COLO829 (cell line): ENCODE measurements at places on chromosomes 6 and 20.

DNA sequence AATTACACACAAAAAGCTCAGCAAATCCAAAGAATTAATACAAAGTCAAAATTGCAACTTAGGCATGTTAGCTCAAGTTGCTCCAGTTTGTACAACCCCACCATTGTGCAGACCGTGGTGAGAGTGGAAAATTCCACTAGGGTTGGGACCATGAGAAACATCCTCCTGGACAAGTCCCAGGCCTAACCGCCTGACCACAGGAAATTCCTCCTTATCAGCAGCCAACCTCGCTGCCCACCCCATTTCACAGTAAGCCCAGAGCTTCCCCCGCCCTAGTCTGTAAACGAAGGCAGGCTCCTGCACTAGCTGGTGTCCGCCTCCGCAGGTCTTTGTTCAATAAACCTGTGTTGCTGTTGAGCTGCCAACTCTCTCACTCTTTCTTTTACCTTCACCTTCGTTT, 1023.3 kb downstream of the EYS start:
- peak; percentile 22 for DNase-seq

DNA sequence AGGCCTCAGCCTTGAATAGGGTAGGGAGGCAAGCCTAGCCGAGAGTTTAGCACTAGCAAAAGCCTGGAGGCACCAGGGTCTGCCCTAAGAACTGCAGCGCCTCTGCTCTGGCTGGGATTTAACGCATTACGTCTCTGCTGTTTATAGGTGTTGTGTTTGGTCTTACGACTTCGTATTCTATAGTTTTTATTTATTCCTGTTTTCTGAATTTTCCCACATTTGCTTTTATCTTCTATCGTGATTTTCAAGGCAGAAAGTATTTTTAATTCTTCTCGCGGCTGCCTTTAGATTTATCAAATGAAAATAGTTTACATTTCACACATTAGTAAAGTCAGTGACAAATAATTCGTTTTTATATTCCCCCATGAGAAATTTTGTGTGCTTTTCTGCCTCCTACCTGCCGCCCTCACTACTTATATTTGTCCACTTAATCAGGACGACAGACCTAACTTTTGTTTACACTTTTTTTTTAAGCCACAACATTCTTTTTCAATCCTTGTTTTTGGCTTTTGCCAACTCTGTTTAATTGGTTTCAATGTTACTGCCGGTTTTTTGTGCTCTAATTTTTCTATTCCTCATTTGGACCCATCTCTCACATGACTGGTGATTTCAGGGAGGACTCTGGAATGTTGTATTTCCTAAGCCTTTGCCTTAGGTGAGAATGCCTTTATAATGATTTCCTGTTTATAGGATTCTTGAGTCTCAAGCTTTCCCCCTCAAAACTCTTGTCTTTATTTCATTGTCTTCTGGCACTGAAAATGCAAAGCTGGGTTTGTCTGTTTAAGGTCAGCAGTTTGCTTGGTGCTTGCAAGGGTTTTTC, 1.3 kb upstream of the LZTS3 start:
- no peak for DNase-seq

GRCh38 chr20:62133864-62134263, 9.3 kb downstream of the PSMA7 start:
- DNase-seq, result no peak

DNA sequence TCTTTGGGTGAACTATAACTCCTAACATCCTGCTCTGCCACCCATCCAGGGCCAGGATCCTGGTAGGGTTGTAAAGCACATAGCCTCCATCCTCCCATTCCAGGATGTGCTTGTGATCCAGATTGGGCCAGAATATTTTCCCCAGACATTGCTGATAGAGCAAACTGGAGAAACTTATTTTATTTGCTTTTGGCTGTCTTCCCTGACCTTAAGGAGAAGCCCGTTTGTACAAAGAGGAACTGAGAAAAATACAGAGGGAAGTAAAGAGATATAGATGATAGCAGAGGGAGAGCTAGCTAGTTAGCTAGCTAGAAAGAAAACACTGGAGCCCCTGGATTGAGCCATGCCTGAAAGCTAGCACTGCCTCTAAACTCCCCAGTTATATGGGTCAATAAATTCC, 9.0 kb upstream of the HDAC2 start:
- no peak for DNase-seq

GRCh38 chr6:37906121-37906520, 86.6 kb downstream of the ZFAND3 start:
- no peak for DNase-seq

DNA sequence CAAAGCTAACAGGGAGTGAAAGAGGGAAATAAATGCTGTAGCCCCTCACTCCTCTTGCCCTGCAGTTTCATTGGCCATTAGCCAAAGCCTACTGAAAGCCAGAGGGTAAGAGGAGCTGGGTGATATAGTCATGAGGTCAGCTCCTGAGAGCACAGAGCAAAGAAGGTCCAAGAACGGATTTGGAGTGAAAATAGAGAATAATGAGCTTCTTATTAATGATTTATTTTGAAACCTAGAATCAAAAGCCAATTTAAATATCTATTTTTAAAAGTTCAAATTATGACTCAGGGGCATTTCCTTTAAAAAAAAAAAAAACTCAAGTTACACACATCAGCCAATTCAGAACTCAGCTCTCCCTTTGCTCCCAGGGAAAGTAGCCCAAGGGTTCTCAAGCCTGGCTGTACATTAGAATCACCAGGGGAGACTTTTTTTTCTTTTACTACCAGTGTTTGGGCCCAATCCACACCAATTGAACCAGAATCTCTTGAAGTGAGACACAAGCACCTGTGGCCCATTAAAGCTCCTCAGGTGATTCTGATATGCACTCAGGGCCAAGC, 79.1 kb downstream of the SNAP25 start:
- DNase-seq, result no peak

DNA sequence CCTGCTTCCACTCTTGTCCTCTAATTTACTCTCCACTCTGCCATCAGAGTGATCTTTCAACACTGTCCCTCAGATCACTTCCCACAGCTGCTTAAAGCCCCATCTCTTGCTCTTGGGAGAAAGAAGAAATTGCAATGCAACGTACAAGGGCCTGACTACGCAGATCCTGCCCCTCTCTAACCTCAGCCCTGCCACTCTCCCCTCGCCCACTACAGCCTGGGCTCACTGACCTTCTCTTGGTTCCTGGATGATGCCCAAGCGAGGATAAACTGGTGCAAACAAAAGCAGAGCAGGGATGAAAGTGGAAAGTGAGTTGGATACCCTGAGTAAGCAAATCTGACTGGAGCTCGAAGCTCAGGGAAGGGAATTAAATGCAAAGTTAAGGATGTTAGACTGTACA, 92.9 kb downstream of the MAP3K5 start:
- DNase-seq, result no peak

DNA sequence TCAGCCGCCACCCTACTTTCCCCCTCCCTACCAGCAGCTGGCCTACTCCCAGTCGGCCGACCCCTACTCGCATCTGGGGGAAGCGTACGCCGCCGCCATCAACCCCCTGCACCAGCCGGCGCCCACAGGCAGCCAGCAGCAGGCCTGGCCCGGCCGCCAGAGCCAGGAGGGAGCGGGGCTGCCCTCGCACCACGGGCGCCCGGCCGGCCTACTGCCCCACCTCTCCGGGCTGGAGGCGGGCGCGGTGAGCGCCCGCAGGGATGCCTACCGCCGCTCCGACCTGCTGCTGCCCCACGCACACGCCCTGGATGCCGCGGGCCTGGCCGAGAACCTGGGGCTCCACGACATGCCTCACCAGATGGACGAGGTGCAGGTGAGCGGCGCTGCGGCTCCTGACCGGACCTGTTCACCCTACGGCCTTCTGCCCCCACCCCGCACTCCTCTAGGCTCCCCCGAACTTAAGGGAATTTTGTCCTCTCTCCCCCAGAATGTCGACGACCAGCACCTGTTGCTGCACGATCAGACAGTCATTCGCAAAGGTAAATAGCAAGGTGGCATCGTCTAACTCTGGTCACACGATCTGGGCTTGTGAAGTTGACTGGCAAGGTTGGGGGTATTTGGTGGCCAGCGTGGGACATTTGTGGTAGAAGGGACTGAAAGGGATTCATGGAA, 2.3 kb downstream of the TFAP2C start:
- DNase-seq, result no peak

- no peak for DNase-seq
Measured at GRCh38 chr6:150271501-150272263, 97.1 kb upstream of the IYD start.

DNA sequence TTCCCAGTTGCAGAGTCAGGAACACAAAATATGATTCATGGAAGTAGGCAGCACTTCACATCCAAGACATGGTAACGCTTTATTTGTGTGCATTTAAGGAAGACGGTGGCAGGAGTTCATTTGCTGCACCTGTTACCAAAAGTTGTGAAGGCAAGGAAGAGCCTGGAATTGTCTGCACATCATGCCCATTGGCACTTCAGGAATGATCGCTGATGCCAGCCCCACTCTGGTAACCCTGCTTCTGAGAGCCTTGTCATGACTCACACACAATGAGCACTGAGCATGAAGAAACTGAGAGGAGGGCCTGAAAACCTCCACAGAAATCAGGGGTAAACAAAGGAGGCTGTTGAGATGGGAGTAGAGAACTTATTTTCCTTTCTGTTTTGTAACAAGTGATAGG, 181.1 kb downstream of the RPS12 start:
- DNase-seq, result no peak

DNA sequence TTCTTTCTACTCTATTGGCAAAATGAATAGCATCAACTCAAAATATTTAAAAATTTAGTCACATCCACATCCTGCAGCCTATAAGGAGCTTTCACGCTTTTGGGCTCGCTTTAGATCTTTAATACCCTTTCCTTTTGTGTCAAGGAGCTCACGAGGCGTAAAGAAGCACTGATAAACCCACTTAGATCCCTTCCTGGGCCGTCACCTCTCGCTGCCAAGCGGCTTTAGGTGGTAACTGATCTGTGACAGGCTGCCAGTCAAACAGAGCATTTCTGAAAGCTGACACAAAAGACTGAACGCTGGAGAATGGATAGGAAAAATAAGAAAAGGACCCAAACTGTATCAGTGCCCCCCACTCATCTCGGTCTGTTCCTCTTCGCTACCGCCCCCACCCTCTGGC, 385.7 kb upstream of the MMS22L start:
- no peak for DNase-seq

DNA sequence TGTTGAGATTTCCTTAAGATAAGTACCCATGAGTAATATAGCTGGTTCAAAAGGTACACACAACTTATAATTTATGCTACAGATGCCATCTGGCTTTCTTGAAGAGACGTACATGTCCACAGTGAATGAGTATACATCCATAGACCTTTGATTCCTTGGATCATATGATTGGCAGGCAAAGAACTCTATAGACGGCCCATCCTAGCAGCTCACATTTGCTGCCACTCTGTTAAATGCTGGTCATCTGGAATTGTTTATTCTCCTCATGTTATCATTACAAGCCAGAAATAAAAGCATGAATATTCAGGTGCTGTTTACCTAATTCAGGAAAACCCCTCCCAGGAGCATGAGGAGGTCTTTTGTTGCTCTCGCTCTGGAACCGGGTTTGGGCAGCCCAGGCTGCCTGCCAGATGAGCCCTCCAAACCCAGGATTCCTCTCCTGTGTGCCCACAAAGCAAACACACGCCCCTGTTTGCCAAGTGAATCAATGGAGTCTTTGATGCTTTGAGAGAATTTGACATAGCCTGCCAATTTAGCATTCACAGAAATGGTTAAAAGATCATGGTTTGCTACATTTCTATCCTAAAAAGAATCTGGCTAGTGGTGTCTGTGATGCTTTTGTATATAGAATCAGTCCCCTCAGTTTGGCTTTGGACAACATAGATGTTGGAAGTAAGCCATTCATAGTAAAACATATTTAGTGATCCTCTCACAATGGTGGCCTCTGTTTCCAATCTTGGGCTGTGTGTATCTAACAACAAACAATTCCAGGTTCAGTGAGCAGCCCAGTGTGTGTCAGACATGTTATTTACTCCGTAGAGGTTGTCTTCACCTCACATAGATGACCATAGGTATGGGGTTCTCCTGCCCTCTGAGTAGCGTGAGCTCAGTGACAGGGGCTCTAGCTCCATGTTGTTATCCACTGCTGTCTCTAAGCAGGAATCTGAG, 17.5 kb upstream of the PLCG1 start:
- peak; percentile 81 for DNase-seq

GRCh38 chr20:31573555-31574321, 31.4 kb upstream of the ID1 start:
- DNase-seq, result no peak

- no peak for DNase-seq
Measured at GRCh38 chr20:42274986-42275385, 656.8 kb upstream of the CHD6 start.

GRCh38 chr20:62362590-62362940, 4.5 kb downstream of the LAMA5 start:
- no peak for DNase-seq

DNA sequence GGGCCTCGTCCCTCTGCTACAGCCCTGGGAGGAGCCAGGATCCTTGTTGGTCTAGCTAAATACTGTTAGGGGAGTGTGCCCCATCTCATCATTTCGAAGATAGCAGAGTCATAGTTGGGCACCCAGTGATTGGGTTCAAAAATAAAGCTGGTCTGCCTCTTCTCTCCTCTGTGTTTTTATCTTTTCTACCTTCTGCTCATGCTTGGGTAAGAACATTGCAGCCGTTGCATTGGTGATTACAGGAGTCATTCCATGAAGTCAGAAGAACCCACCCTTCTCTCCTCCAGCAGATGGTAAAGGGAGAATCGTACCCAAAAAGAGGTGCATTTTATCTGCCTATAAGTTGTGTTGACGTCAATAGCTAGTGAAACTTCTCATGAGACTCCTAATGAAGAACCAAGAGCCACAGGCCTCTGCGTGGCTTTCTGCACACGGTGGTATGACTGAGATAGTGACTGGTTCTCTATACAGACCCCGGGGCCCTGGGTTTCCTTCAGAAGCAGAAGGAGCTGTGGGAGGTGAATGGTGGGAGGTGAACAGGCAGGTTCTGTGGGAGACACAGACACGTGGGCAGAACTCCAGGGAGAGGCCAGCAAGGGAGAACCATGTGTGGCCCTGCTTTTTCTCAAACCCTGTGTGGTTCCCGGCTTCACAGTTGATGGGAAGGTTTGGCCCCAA, 5.7 kb upstream of the FAM209A start:
- DNase-seq, result no peak

- no peak for DNase-seq
Measured at GRCh38 chr6:33925936-33926335, 122.1 kb upstream of the MLN start.

DNA sequence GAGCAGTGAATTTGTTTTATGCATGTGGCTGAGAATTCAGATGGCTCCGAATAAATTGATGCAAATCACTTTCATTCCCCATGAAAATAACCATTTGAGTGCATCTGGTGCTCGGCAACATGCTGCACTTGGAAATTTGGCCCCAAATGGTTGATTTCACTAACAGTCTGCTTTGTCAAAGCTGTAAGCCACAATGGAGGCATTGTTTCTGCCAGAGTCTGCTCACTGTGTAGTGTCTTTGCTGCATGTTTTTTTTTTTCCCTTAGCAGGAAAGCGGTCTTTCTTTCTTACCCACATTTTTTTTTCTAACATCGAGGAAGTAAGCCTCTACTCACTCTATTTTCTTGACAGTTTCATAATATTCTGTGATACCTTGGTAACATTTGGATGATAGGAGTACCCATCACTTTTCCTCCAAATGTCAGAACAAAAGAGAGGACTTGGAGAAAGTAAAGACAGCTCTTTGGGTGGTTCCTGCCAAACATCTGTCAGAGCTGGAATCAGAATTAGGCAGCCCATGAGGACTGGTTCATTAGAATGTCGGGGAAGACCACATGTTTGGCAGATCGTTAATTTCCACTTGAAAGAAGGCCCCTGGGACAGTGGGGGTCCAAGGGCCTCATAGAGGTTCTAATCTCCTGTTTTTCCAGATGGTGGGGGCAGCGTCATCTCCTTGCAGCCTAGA, 149.5 kb downstream of the DOK5 start:
- DNase-seq, result peak; percentile 86
